ENCODE measurements at places on chromosomes 16 and 17. TPM values are rescaled to one million over a fixed set of nuclear protein-coding genes. Genes with fewer than 3 reads are reported as not detected.

CDH5 gene
- total RNA-seq = not detected

ZDHHC1 gene
- 15.3 TPM for total RNA-seq

FA2H gene
- not detected for total RNA-seq

HIGD1B gene
- total RNA-seq = not detected

NECAB2 gene
- total RNA-seq = under 0.01 TPM

CDH16 gene
- total RNA-seq = not detected

CCL1 gene
- total RNA-seq = not detected

WNT9B gene
- not detected for total RNA-seq

KRTAP9-4 gene
- not detected for total RNA-seq

KRT32 gene
- total RNA-seq = not detected

SCGB1C2 gene
- not detected for total RNA-seq

TP53TG3C gene
- total RNA-seq = not detected

PRR35 gene
- total RNA-seq = 0.32 TPM

MPP3 gene
- total RNA-seq = 13.8 TPM

NXPH3 gene
- 0.49 TPM for total RNA-seq

UBE2G1 gene
- 43.8 TPM for total RNA-seq

ZSCAN10 gene
- not detected for total RNA-seq

TSPOAP1 gene
- 1.9 TPM for total RNA-seq

MMP28 gene
- 0.16 TPM for total RNA-seq

All from hair follicle dermal papilla cell (primary cell).